H7 (cell line): ENCODE measurements at places on chromosomes 5 and 9. TPM values are rescaled to one million over a fixed set of nuclear protein-coding genes. Genes with fewer than 3 reads are reported as not detected.
A peak's percentile ranks its signal among the peaks of the same experiment; 100 is the strongest.

ZNF483 gene
- total RNA-seq = 50.3 and 62.9 TPM in 2 replicates

STXBP1 gene
- total RNA-seq = 5.9 and 12.0 TPM in 2 replicates

GRCh38 chr5:21644032-21644431 is 1209.1 kb downstream of the CDH12 start:
- no peak for DNase-seq

GRCh38 chr5:84273517-84273883 is 111.2 kb downstream of the EDIL3 start:
- no peak for DNase-seq

DNA sequence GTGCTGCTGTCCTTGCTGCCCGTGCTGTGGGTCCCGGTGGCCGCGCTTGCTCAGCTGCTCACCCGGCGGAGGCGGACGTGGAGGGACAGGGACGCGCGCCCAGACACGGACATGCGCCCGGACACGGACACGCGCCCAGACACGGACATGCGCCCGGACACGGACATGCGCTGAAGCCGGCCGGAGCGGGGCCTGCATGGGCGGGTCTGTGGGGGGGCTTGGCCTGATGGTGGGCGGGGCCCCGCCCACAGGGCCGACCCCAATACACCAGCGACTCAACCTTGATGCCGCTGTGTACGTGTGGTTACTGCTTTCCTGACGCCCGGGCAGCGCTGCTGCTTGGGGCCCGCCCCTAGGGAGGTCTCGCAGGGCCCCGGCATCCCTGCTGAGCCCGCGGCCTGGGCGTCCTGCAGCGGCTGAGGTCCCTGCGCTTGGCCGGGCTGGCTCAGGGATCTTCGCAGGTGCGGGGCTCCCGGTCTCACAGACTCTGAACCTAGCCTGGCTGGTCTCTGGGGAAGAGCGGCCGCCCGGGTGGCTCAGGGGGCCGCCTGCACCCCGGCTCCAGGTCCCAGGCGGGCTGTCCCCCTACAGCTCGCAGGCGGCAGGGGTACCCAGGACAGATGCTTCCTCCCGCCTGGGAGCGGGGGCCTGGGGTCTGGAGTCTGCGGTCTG is 20.9 kb downstream of the SLC6A18 start:
- DNase-seq = peak; percentile 81

DNA sequence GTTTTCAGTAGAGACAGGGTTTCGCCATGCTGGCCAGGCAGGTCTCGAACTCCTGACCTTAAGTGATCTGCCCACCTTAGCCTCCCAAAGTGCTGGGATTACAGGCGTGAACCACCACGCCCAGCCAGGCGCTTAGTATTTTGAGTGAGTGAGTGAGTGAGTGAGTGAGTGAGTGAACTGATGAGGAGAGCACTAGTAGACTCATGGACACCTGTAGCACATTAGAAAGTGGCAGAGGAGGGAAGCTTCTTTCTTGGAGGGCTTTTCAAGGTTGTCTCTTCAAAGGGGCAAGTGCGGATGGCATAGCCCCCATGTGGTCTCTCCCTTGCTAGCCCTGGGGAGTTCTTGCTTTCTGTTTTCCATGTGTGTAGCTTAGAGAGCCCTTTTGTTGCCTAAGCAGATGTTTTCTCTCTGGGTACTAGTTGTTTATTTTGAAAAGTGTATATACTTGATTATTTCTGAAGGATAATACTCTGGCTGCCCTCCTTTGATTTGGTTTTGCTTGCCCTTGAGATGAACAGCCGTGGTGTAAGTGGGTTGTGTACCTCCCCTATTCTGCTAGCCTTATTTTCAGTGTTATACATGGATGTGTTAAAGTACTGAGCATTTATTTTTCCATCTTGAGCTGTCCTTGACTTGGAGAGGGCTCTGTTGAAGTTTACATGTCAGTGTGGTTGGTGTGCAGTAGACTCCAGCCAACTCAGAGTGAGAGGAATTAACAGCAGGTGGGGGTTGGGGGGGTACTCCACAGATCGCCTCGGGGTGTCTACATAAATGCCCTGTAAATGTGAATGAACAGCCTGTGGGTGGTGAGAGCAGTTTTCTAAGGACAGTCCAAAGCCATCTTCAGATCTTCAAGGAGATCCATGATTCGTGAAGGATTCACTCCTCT is 35.5 kb downstream of the PRRC2B start:
- DNase-seq = no peak

DNA sequence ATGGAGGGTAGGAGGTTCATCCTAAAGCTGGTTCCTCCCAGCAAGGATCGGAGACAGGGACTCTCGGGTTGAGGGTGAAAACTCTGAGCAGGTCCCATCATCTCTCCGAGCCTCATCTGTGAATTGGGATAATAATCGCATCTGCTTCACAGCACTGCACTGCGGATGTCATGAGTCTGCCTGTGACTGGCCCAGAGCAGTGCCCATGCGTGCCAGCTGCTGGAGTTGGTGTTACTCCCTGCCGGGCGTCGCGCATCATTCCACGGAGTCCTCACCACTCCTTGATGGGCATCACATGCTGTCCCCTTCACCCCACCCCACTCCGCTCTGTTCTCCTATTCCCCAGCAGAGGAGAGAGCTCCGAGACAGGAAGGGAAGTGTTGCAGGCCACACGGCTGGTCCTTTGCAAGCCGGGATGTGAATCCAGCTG is 35.1 kb upstream of the ORM1 start:
- DNase-seq = no peak

CCDC69 gene
- 5.6 and 8.7 TPM in 2 replicates for total RNA-seq

GRCh38 chr5:103290846-103291245 is 32.3 kb downstream of the MACIR start:
- no peak for DNase-seq

GRCh38 chr9:129714511-129715061 is 38.3 kb downstream of the PTGES start:
- DNase-seq = no peak

TNFSF8 gene
- not detected in 2 replicates for total RNA-seq

DNA sequence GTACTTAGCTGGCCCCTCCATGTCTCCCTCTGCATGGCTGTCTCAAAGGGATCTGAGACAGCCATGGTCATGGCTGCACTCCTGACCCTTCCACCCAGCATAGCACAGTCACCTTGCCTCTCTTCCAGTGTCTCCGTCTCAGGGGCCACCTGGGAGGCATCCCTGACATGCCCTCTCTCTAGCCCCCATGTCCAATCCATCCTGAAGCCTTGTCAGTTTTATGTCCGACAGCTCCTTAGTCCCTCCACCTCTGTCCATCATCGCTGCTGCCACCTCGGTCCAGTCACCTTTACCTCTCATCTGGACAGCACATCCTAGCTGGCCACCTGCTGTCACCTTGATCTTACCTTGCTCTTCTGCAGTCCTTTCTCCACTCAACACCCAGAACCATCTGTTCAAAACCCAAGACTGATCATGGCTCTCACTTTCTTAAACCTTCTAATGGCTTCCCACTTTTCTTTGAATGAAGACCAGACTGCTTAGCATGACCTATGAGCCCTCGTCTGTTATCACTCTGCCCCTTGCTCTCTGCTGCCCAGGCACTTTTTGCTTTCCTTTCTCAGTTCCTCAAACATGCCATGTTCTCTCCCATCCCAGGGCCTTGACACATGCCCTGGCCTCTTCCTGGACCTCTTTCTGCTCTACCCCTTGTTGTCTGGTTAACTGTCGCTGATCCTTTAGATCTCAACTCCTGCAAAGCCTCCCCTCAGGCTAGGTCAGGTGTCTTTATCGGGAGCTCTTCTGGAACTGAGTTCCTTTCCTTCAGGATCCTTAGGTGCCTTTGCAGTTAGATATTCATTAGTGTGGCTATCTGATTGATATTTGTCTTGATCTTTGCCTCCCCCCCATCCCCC is 181.8 kb upstream of the PITX1 start:
- no peak for DNase-seq

DNA sequence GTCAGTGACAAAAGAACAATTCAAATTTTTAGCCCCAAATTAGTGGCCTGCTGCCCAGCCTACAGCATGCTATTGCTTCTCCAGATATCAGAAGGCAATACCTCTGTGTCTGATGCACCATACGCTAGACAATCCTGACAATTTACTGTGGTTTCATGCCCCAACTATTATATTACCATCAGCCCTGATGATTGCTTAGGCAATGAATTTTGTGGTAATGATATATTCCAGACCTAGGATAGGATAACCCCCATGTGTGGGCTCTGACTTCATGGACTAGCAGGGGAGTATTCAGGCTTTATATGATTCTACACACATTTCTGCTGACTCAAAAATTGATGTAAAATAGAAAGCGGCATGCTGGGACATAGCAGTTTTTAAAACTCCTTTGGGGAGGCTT is 168.7 kb upstream of the FST start:
- DNase-seq = no peak

DNA sequence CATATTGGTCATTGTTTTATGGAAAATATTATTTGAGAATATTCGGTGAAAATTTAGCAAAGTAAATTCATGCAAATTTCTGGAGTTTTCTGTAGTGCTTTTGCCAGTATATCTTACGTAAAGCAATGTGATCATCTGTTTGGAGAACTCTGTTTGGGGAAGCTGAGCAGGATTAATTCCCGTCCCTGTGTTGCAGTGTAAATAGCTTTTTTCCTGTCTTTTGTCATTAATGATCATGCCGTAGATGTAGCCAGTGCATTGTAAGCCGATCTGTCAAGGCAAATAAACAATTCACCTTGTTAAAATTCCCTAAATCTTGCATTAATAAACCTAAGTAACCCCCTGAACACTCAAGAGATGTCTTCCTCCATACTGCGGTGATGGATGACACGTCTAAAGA is 39.2 kb downstream of the PPIC start:
- no peak for DNase-seq

DNA sequence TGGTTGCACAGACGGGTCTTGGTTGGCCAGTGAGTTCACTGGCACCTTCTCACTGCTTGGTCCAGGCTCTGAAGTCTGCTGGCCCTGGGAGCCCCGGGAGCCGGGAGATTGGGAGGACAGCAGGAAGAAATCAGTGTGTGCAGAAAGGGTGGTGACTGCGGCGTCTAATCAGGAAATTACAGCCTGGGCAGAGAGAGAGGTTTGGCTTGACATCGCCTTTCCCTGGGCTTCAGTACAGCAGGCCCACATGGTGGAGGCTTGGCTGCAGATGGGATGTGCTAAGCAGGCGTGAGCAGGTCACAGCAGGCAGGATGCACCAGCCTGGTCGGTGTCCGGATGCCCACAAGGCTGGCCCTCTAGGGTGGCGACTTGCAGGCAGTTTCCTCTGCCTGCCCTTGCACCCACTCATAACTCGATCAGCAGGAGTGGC is 17.2 kb downstream of the PITX1 start:
- DNase-seq = no peak

PCDHB10 gene
- 0.03 and 0.33 TPM in 2 replicates for total RNA-seq

- DNase-seq = no peak
Measured at GRCh38 chr9:134756098-134756497, 114.5 kb downstream of the COL5A1 start.

DNA sequence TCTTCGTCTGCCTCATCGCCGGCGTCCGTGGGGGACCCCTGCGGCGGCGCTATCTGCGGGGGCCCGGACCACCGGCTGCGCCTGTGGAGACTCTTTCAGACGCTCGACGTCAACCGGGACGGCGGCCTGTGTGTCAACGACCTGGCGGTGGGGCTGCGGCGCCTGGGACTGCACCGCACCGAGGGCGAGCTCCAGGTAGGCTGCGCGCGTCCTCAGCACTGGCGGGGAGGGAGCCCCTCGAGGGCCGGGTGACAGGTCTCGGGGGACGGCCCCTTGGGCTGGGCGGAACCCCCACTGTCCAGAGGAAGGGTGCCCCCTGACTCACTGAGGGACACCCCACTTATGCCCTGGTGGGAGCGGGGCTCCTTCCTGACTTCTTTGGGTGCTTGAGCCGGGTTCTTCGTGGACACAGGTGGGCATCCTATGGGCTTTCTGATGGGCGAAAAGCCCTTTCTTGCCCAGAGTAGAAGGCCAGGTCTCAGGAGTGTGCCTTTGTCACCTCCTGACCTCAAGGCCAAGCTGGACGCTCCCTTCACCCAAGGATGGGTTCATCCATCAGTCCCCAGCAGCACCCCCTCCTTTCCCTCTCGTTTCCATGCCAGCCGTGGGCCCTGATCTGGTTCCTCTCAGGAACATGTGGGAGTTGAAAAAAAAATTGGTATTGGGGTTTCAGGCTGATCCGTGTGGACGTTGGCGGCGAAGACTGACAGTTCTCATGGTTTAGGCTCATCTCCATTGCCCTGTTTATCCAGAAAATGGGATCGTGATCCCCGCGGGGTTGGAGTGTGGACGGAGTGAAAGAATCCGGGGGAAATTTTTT is 564 bp downstream of the SLC25A25 start:
- DNase-seq = peak; percentile 75

DNA sequence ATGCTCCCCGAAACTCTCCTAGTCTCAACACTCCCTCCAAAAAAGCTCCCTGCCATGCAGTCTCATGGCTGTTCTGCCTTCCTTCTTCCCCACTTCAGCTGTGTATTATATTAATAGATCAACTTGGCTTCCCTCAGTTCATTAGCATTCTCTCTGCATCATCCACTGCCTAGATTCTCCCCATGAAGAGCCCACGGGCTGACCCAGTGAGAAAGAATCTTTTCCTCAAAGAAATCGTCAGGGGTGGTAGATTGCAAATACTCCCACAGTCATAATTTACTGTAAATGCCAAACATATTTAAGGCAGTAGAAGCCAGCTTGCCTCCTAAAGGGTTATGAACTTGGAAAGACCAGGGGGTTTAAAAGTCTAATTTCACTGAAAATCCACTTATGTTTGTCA is 33.5 kb downstream of the GNA14 start:
- no peak for DNase-seq

DNA sequence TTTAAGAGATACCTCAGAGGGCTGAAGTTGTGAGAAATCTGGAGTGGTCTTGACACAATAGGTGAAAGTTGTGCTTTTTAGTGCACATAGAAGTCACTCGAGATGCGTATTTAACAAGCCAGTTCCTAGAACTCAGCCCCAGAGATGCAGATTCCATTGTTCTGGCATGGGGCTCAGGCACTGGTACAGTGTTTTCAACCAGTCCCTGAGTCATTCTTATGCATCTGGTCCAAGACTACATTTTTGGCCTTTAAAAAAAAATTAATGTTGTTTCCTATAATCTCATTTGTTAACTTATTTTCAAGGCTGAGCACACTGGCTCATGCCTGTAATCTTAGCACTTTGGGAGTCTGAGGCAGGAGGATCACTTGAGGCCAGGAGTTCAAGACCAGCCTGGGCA is 29.6 kb downstream of the PTTG1 start:
- no peak for DNase-seq

DNA sequence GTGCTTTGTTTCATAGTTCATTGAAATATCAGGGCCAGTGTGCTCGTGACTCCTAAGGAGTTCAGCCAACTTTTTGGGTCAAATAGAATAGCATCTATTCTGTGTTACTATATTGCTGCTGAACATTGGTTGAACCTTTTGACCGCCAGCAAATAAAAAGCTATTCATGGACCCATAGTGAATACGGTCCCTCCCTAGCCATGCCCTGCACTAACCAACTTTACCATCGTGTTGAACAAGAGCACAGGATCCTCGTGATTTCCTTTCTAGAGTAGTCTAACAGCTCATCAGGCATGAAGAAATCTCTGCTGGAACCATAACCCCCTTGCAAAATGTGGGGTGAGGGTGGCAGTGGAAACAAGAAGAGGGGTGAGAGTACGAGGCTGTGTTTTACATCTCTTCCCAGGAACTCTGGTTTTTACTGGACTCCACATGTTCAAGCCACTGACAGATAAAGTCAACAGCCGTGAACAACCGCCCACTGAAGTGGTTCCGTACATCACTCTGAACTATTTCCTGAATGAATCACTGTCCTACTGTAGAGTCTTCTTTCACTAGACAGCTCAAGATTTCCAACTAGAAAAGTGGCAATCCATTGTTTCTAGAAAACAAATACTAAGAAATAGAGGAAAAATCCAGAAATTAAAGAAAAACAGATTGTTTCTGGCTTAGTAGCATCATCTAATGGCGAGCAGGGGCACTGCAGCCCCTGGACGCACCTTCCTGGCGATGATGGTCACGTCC is 70.1 kb upstream of the SPATA31E1 start:
- peak; percentile 65 for DNase-seq

CMYA5 gene
- total RNA-seq = 0.80 and 1.00 TPM in 2 replicates

- no peak for DNase-seq
Measured at GRCh38 chr5:35016174-35017051, 31.3 kb downstream of the AGXT2 start.
